ENCODE measurements at places on chromosomes 7 and 10. TPM values are rescaled to one million over a fixed set of nuclear protein-coding genes. Genes with fewer than 3 reads are reported as not detected.

DNA sequence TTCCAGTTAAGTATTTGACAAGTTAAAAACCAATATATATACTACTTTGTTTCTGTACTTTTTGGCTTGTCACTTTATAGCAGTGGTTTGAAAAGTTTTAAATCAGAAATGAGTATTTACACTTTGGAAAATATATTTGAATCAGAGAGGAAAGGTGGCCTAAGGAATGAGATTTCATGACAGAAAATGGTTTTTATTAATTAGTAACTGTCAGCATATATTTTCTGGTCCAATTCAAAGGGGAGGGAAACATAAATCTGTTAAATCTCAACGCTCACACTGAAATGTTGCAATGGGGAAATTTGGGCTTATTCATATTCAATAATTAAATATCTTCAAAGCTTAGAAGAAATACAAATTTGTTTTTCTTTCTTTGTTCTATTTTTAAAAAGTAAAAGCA lies 100.1 kb downstream of the GRB10 start:
- DNase-seq = no peak

GRCh38 chr10:14822879-14823755 lies 14.7 kb downstream of the CDNF start:
- peak; percentile 60 for DNase-seq

- no peak for DNase-seq
Observed at GRCh38 chr7:158924956-158925355, 68.6 kb downstream of the DYNC2I1 start.

GRCh38 chr10:53111529-53111928 lies 338.9 kb upstream of the MBL2 start:
- no peak for DNase-seq

DNA sequence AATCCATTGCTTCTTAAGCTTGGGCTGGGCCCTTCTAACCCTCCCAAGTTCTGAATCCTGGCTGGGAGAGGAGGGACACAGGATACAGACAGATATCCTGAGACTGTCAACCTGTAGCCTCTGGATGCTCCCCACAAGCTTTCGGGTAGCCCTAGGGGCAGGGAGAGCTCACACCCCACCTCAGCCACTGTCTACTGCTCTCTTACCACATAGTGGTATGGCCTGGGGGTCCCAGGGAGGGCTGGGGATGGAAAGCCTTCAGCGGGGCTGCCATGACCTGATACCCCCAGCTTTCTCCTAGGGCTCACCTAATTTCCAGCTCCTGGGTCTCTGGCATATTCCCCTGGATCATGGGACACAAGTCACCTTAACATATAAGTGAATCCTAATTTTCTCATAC lies 25.1 kb downstream of the CRHR2 start:
- no peak for DNase-seq

- DNase-seq = no peak
Observed at GRCh38 chr7:108014747-108015682, 12.1 kb upstream of the LAMB1 start.

- DNase-seq = no peak
Observed at GRCh38 chr7:27151931-27152815, at the start of gene HOXA3. TSS of gene HOXA3 (minus strand) at chr7:27152583. CDS start at chr7:27110640, 41,943 bp downstream.

DNA sequence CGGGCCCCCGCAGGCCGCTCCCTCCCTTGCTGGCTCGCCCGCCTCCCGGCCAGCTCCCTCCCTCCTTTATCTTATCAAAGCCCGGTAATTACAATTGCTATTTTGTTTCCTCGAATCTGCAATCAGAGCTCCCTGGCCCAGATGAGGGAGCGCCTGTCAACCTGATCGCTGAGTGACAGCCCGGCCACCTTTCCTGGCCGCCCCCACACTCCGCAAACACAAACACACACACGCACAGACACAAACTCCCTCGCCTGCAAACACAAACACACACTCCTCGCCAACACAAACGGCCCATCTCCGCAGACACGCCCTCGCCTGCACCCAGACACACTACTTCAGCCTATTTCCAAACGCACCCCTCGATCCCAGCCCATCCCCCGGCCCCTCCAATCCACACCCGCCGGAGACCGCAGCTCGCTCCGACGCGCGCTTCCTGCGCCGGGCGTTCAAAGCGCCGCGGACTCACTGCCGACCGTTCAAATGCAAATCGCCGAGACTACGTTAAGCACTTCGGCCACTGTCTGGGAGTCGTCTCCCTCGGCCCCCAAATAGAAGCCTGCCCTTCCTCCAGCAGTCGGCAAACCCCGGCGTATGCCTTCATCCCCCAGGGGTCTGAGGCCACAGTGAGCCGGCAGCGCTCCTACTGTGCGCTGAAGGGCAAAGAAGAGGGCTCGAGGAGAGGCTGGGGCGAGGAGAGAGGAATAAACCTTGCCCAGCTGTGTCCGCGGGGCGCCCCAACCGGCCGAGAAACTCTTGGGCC lies 3.0 kb upstream of the FGF8 start:
- DNase-seq = no peak

- no peak for DNase-seq
Observed at GRCh38 chr7:29287366-29287765, 92.8 kb downstream of the CHN2 start.

DNA sequence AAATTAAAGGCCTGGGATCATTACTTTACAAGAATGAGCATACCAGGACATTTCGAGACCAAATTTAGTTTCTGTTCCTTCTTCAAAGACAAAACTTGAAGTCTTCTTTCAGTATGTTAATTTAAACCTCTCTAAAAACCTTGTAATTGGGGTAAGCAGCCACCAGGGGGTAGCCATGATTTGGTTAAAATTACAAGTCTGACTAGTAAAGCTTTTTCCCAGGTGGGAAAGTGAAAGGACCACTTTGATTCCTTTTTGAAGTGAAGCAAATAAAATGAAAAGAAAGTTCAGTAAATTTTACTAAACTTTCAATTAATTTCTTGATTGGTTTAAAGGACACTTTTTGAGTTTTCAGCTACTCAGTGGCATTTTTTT lies 294.3 kb downstream of the BBS9 start:
- DNase-seq = no peak

GRCh38 chr10:88178758-88179157 lies 315.3 kb downstream of the PTEN start:
- DNase-seq = no peak

MKX gene
- total RNA-seq = 1.6 TPM

TMEM130 gene
- total RNA-seq = 4.9 TPM

ECHDC3 gene
- total RNA-seq = 1.6 TPM

CDHR3 gene
- 11.4 TPM for total RNA-seq

MRPS33 gene
- 21.6 TPM for total RNA-seq

CYP2C9 gene
- total RNA-seq = not detected

Data from frontal cortex (tissue), 4 donors.